ENCODE measurements at places on chromosomes 1 and 21.

- no peak for DNase-seq
Observed at GRCh38 chr1:89706700-89707012, 73.7 kb downstream of the LRRC8C start.

DNA sequence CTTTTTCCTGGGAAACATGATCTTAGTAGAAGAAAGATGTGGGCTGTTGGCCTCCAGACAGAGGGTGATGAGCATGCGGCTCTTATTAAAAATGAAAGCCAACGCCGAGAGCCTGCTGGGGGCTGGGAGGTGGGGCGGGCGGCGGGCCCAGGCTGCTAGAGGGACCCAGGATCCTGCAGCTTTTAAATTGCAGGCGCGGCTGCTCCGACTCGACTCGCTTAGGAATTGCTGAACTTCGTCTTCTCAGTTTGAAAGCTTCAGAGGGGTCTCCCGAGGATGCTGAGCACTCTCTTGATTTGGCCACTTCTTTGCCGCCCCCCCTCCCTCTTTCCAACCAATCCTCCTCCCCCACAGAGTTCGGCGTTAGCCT lies 1.2 kb downstream of the AGPAT3 start:
- no peak for DNase-seq

GRCh38 chr1:18166929-18167328 lies 59.3 kb downstream of the IGSF21 start:
- no peak for DNase-seq

DNA sequence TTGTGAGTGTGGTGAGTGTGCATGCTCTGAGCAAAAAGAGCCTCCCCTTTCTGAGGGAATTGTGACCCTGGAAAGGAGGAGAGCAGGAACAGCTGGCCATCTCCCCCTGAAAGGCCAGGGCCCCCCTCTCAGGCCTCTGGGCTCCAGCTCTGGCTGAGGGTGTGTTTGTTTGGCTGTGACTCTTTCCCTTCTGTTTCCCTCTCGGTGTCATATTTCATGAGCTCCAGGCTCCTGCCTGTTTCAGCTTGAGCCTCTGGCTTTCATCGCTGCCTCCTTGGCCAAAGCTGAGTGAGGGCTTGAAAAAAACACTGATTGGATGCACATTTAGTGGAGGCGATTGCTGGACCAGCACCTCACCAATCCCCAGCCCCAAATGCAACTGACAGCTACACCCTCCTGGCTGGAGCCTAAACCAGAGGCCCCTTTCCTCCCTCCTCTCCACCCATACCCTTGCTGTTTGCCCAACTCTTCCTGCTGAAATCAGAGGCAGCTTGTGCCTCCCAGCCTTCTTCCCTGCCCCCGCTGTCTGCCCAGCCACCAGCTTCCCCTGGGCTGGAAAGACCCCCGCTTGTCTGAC lies 64.1 kb downstream of the DDR2 start:
- DNase-seq: peak; percentile 73

GRCh38 chr1:15849775-15850324 lies 2.3 kb downstream of the SPEN start:
- peak; percentile 70 for DNase-seq

- no peak for DNase-seq
Observed at GRCh38 chr1:180577361-180577760, 18.6 kb downstream of the OVAAL start.

DNA sequence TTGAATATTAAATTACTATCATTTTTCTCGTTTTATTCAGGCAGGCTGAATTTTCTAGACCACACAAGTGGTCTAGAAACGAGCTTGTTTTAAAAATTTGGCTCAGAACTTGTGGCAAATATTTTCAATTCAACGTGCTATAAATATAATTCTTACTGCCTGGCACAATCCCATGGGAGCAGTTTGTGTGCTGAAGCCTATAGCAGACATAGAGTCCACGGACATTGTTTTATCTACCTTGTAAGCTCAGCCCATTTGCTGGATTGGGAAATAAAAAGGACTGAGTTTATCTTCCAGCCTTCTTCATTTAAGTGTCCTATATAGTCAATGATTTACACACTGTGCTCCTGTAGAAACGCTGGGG lies 103.4 kb downstream of the ZBTB18 start:
- no peak for DNase-seq

GRCh38 chr1:8348777-8349472 lies 31.0 kb downstream of the SLC45A1 start:
- peak; percentile 52 for DNase-seq

DNA sequence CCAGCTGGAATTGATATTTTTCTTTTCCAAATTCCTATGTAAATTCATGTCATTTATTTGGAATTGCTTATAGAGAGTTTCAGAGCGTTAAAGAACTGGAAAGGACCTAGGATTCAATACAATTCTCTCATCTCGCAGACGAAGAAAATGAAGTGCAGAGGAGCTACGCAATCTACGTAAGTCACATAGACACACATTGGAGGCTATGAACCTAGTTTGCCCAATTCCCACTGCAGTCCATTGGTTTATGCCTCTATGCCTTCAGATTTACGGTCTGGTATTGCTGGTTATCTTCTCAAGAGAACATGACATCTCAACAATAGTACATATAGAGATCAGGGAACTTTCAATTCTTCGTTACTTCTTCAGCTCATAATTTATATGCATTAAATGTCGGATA lies 971 bp upstream of the RNF2 start:
- no peak for DNase-seq

DNA sequence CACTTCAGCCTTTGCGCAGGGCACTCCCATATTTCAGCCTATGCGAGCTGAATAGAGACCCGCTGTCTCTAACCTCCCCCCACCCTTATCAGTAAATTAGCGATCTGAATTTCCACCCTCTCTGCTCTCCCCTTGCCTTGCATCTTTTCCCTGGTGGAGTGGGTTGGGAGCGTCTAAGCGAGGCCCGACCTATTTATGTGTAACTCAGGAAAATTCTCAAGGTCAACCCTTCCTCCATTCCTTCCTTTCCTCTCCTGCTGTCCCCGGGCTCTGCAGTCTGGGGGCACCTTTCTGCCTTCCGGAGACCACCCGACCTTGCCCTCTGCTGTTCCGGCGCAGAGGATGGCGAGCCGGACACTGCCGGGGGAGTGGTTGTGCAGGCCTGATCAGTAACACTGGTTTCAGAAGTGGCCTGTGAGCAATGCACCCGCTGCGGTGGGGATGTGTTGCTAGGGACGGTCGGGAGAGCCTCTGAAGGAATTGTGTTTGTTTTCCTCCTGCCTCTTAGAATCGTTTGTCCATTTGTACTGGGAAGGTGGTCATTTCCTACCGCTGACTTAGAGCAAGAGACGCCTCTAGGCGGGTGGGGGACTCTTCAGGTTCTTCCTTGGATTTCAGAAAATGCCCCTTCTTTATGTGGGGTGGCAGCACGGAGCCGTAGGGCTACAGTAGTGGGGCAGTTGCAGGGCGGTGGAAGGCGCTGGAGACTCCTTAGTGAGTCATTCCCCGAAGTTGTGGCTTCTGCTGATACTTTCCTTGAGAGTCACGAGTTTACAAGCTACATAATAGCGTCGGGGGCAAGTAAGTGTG lies 513 bp downstream of the MGST3 start:
- peak; percentile 86 for DNase-seq

- DNase-seq: no peak
Observed at GRCh38 chr1:101175466-101175865, 61.4 kb upstream of the S1PR1 start.

DNA sequence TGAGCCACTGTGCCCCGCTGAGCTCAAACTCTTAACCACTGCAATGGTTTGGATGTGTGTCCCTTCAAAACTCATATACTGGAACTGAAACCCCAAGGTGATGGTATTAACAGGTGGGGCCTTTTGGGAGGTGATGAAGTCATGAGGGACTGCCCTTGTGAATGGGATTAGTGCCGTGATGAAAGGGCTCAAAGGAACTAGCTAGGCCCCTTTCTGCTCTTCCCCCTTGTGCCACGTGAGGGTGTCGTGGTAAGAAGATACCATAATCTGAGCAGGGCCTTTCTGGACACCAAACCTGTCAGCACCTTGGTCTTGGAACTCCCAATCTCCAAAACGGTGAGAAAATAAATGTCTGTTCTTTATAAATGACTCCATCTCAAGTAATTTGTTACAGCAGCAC lies 45.5 kb upstream of the SPOCD1 start:
- DNase-seq: no peak

DNA sequence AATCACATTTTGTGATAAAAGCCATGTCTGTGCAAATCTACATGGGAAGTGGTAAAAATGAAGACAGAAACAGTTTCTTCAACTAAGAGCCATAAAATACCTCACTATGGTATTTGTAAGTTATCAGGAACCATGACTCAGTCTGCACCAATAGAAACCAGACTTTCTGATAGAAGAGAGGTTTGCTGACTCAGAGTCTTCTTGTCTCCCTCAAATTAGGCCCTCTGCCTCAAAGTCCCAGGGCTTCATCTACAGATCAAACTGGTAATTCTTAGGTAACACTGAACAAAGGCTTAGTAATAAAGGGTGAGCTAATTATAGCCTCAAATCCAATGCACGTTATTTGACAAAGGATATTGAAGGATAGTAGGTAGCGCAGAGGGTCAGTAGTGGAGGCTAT lies 30.9 kb upstream of the SSX2IP start:
- no peak for DNase-seq

DNA sequence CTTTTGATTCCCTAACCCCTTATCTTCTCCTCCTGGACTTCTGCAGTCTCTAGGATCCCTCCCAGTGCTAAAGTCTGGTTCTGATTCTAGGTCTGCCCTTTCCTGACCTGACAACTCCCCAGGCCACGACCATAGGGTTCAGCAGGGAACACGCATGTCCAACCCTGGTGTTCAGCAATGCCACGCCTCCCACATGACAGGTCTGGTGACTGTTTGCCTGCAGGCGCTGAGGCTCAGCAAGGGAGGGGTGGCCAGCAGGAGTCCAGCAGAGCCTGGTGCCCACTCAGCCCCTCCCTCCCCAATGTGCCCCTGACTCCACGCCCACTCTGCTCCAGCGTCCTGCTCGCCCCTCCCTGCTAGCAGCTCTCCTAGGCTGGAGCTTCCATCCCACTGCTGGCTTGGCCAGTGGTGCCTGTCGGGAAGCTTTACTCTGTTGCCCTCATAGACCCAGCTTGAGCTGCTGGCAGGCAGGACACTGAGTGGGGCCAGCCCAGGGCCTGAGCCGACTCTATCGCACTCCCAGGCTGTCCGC lies 17.3 kb downstream of the SLC9A1 start:
- no peak for DNase-seq

- peak; percentile 57 for DNase-seq
Observed at GRCh38 chr1:56424744-56425493, 154.4 kb downstream of the PLPP3 start.

DNA sequence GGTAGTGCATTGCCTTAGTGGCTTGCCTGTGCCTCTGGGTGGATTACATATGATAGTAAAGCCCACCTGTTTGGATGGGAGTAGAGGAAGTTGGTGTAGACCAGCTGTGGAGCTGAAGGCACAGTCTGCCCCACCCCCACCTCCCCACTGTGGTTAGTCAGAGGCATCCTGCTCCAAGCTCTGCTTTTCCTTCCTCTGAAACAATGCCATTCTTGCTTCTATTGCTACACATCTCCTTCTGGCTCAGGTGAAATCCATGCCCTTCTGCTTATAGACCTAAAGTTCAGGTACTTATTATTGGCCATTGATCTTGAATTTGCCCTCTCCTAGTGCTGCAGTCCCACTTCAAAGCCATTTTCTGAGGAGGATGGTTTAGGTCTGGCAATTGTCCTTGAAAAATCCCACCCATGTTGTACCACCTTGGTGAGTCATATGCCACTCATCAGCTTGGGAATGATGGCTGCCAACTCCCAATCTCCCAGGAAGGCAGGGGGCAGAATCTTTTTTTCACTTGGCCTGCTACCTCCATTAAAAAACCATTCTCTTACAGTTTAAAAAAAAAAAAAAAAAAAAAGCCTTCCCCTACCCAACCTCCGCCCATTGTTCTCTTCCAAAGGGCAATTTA lies 6.7 kb upstream of the TXLNA start:
- DNase-seq: peak; percentile 61

GRCh38 chr1:202311875-202312635 lies 29.7 kb downstream of the UBE2T start:
- DNase-seq: no peak

DNA sequence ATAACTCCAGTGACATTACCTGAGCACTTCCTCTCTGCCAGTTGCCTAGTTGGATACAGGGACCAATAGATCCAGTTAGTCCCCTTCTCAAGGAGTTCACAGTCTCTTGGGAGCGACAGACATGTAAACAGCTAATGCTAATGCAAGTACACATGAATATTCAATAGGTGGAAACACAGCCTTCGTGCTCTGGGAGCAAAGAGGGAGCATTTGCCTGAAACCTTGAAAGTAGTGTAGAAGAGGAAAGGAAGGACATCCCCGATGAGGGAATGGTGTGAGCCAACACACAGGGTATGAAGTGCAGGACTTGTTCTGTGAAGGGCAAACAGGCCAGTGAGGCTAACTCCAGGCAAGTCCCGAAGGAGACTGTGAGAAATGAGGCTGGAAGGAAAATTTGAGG lies 3.8 kb upstream of the TMEM222 start:
- no peak for DNase-seq

- DNase-seq: no peak
Observed at GRCh38 chr1:156980551-156980950, 60.1 kb downstream of the LRRC71 start.

DNA sequence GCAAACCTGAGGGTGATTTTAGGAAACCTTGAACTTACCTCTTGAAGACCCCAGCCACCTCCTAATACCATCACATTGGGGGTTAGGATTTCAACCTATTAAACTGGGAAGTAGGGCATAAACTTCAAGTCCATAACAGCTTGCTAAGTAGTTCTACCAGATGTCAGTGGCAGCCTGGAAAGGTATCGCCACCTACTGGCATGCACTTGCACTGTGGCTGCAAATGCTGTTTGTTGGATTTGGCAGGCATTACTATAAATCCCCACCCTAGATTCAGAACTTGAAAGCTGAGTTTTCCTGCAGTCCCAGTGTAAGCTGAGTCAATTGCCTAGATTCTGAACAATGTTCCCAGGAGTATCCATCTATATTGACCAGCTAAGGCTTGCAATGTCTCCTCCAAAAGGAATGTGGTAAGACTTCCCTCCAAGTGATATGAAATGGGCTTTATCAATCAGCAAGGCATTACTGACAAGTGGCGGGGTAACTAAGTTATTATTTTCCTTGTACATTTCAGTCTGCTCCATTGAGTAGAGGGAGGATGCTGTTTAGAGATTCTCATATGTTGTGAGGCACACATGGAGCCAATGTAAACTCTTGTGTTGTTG lies 474.5 kb downstream of the PTPRC start:
- DNase-seq: peak; percentile 47

Data from SJSA1 (cell line).